Islet precursor cell (in vitro differentiated cells): ENCODE measurements at places on chromosomes 12 and 14.

GRCh38 chr14:63632932-63633514 is 8.6 kb downstream of the WDR89 start:
- DNase-seq, result no peak

GRCh38 chr14:22168092-22168955 is 420.7 kb downstream of the DAD1 start:
- DNase-seq, result no peak

DNA sequence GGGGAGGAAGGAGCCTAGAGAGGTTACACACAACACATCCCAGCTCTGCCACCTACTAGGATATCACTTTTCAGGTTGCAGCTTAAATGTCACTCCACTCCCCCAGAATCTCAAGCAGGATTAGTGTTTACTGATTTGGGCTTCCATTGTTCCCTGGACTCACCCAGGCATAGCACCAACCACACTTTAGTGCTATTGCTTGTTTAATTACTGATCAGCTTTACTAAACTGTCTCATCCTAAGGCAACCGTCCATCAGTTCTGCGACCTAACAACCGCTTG is 6.1 kb upstream of the KRT18 start:
- DNase-seq, result no peak

DNA sequence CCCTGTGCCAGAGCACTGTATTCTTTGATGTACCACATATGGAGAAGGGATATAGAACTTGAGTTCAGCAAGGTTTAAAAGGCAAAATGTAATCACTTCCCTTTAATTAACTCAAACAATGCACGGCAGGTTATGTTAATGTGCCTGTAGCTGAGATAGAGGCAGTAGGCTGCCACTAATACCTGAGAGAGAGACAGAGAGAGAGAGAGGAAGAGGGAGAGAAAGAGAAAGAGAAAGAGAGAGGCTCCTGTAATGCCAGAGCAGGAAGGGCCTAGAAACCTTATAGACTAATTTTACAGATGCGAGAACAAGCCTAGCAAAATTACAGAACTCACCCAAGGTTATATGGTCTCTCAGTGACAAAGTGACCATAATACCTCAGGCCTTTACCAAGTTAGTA is 679.8 kb downstream of the NRXN3 start:
- DNase-seq, result no peak

DNA sequence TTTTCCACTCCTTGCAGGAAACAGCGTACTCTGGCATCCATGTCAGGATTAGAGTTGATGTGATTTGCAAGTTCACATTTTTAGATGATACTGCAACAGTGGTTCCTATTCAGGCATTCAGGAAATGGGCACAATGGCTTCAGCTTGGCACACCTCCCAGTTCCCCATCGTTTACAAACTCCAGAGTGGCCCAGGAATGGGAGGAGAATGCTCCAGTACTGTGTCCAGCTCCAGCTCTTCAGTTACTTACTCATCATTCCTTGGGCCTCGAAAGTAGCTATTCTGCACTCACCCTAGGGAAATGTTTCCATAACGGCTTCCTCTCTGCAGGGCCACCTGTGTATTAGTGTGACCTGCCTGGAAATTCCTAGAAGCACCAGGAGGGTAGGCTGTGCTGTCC is 239.7 kb upstream of the RGS6 start:
- DNase-seq, result no peak

GRCh38 chr12:93937812-93938211 is 210.6 kb upstream of the PLXNC1 start:
- no peak for DNase-seq

DNA sequence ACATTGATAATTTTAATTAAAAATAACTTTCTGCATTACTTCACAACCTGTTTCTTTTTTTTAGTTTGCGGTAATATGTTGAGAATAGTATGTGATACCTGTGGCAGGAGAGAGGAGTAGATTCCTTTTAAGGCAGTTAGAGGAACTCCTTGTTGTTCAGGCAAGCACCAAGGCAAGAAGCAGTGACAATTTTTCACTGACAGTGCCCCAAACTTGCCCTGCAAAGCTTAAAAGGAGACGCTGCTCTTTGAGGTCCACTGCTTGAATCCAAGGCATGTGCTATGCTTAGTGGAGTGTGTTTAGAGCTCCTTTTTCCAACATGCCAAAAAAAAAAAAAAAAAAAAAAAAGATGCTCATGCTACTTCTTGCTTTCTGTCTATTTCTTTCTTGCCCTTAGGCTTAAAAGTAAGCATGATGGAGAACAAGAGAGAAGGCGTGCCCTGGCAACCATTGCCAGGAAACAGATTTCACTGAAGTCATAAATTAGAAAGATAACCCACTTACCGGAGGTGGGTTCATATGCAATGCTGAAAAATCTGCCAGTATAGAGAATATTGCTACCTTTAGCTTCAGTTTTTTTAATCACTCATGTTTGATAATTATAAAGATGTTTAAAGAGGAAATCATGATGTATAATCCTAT is 58.3 kb upstream of the DYRK2 start:
- DNase-seq, result no peak

GRCh38 chr12:41612892-41613557 is 424.9 kb downstream of the PDZRN4 start:
- DNase-seq, result no peak

GRCh38 chr12:128627659-128628058 is 196.1 kb downstream of the SLC15A4 start:
- no peak for DNase-seq

GRCh38 chr12:88237954-88238353 is 95.8 kb downstream of the TMTC3 start:
- DNase-seq, result no peak
